ENCODE measurements at places on chromosomes 7 and 10.

DNA sequence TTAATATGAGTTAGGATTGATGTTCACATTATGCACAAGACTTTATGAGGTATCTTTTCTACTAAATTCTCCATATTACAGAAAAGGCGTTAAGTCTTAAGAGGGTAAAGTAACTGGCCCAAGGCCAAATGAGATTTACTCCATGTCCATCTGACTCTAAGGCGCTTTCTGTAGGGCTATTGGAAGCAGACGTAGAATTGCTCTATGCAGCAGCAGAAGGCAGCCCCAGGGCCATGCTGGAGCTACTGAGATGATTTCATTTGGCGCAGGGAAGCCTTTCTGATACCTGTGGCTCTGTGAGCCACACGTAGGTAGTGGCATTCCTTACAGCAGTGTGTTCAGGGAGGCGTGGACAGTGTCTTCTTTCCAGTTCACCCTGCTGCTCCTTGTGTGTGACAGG is 133.1 kb downstream of the SH2D4B start:
- DNase-seq, result no peak

DNA sequence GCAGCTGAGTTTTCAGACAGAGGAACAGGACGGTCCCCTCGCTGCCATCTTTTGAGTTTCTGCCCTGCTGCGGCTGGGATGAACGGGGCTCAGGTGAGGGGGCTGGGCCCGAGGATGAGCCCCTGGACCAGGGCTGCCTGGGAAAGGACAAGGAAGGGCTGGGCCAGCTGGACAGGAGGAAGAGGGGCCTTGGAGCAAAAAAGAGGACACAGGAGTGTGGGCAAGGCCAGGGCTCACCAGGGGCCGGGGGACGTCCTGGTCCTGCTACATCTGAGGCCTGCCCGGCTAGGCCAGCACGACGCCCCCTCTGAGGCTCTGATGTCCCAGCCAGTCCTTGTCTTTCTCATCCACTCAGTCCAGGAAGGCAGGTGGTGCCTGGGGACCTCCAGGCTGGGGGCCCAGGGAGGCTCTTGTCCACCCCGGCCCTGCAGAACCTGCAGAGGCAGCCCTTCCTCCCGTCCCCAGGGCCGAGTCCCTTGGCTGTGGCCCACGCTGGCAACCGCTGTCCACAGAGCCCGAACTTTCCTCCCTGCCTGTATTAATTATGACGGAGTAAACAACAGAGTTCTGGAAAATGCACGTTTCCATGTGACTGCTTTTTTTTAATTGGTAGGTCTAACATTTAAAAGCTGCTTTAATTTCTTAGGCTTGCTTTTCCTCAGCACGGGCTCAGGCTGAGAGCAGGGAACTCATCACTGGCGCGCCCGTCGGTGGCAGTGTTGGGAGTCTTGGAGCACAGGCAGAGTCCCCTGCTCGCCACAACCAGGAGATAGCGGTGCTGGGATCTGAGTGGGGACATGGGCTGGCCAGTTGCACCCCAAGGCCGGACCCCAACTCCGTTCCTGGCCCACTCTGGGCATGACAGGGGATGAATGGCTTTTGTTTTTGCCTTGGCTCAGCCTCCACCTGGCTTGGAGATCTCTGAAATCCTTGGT is 187.7 kb downstream of the ELFN1 start:
- no peak for DNase-seq

GRCh38 chr10:114206902-114207301 is 27.7 kb downstream of the TDRD1 start:
- no peak for DNase-seq

DNA sequence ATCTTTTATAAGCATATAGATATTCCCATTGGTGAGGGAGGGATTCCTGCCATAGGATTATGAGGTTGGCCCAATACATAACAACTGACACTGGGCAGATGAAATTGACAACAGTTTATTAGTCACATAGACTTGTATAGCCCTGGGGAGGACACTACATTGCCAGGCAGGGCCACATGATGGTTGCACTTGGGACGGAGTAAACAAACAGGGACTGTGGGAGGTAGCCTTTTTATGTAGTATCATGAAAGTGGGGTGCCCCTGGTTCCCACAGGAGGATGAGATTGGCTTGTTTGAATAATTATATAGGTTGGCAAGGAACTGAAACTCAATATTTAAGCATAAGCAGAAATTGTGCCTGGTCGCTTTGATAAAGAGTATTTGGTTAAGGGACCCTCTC is 23.5 kb downstream of the TRIM24 start:
- no peak for DNase-seq

DNA sequence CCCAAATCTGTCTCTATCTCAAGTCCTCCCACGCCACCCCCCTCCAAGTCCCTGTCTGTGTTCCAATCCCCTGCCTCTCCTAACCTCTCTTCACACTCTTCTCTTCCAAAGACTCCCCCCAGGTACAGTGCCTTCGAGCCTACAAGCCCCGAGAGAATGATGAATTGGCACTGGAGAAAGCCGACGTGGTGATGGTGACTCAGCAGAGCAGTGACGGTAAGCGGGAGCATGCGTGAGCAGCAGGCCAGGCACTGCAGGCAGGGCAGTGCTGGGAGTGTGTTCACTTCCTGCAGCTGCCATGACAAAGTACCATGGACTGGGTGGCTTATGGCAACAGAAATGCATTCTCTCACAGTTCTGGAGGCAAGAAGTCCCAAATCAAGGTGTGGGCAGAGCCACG is 23.4 kb downstream of the ARHGEF5 start:
- DNase-seq, result no peak

Measured in CD4-positive, alpha-beta T cell (primary cell).